Suppressor macrophage treated with lipopolysaccharide for 1 hour (primary cell): ENCODE measurements at places on chromosomes 6 and 20.
A peak's percentile ranks its signal among the peaks of the same experiment; 100 is the strongest.

GRCh38 chr6:13302751-13303667, 25.3 kb downstream of the TBC1D7 start:
- DNase-seq: peak; percentile 100

DNA sequence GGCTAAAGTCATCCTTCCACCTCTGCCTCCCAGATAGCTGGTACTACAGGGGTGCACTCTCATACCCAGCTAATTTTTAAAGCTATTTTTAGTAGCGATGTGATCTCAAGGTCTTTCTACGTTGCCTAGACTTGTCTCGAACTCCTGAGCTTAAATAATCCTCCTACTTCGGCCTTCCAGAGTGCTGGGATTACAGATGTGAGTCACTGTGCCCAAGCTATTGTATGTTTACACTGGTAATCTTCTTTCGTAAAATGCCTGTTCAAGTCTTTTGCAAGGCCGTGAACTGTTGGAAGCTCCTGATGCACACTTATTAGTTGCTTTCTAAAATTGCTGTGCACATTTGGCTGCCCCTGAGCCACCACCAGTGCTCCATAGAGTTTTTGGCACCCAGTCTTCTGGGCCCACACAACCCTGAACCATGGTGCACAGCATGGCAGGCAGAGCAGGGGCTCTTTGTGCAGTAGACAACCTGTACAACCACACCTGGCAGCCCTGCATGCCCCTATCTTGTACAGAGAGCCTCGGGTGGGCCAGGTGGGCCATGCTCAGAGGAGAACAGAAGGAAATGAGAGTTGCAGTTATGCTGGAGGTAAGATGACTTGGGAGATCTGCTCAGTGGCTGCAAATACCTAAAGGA, 33.3 kb downstream of the PDRG1 start:
- no peak for DNase-seq

GRCh38 chr6:36118550-36119107, 11.7 kb upstream of the MAPK13 start:
- peak; percentile 89 for DNase-seq

- DNase-seq: peak; percentile 14
Measured at GRCh38 chr6:140572129-140572528, 1197.7 kb upstream of the CITED2 start.

- DNase-seq: peak; percentile 52
Measured at GRCh38 chr6:80454197-80454596, 347.7 kb downstream of the BCKDHB start.

GRCh38 chr20:33005132-33005566, 916 bp upstream of the SUN5 start:
- DNase-seq: peak; percentile 79

DNA sequence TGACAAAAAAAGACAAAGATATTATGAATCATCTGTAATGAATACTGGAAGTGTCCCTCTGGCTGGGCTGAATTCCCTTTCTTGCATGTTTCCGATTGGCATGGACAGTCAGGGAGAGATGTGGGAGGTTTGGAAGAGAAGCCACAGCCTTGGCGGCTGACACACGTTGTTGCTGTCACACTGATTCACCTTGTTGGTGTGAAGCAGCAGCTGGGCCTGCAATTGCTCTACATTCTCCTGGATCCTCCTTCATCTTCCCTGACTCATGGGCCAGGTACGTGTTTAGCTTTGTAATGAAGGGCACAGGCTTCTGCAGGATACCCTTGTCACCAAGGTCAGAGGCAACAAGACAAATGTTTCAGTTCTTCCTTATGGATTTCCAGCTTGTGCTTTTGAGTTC, 13.4 kb upstream of the SMIM8 start:
- DNase-seq: no peak

DNA sequence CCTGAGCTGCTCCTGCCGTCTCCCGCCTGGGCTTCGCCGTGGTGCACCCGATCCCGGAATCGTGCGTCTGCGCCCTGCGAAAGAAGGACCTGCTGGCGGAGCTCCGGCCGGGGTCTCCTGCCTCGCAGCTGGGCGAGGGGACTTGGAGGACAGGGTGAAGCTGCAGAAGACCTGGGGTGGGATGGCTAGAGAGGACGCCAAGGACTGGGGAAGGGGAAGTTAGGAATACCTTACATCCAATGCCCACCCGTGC, 150.2 kb downstream of the PRL start:
- DNase-seq: no peak

DNA sequence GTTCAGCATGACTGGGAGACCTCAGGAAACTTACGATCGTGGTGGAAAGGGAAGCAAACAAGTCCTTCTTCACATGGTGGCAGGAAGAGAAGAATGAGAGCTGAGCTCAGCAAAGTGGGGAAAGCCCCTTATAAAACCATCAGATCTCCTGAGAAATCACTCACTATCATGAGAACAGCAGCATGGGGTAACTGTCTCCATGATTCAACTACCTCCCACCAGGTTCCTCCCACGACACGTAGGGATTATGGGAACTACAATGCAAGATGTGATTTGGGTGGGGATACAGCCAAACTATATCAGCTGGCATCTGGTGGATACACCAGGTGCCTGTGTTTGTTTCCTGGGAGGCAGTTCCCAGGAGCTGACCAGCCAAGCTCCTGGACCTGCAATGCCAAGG, 4.9 kb downstream of the DDO start:
- peak; percentile 61 for DNase-seq

DNA sequence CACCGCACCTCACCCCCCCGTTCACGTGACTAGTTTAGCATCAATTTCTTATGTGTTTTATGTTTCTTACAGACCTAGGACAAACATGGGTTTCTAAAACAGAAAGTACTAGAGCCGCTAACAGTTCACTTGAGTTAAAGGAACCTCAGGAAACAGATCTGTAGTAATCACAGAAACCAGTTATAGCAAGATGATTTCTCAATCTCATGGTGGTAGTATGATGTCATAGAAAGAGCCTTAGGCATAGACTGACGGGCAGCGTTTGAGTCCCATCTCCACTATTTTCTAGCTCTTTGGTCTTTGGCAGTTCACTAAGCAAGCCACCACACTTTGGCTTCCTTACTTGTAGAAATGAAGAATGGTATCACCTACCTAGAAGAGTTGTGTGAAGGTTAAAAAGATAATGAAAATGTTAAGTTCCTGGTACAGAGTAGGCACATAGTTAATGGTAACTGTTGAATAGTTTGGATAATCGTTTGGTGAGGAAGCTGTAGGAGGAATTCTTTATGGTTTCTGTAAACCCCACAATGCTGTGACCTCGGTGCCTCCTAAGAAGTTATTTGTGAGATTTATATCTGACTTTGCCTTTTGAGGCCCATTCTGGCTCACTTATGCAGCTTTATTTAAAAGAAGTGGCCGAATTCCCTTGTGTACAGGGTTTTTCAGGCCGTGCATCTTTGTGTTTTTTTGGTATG, 21.3 kb downstream of the CTNNBL1 start:
- DNase-seq: peak; percentile 69

GRCh38 chr20:13430346-13431002, 208.3 kb downstream of the TASP1 start:
- DNase-seq: peak; percentile 40
